ENCODE measurements at places on chromosomes 6 and 20. TPM values are rescaled to one million over a fixed set of nuclear protein-coding genes. Genes with fewer than 3 reads are reported as not detected.

The TPD52L1 gene
- total RNA-seq, result 43.8 TPM

The REV3L gene
- total RNA-seq, result 7.1 TPM

The RHAG gene
- 0.10 TPM for total RNA-seq

The CRISP3 gene
- not detected for total RNA-seq

The PCSK2 gene
- not detected for total RNA-seq

The PTCRA gene
- not detected for total RNA-seq

The NHLRC1 gene
- 2.2 TPM for total RNA-seq

The CTCFL gene
- total RNA-seq, result not detected

The TBXT gene
- not detected for total RNA-seq

The PRND gene
- total RNA-seq, result not detected

The OR2H1 gene
- not detected for total RNA-seq

The PREX1 gene
- total RNA-seq, result 12.1 TPM

The SNAP25 gene
- total RNA-seq, result 19.7 TPM

The OR2H2 gene
- not detected for total RNA-seq

Data from A549 treated with RU486 at 1 μM for 4 hours (cell line).